ENCODE measurements at places on chromosomes 7 and 10.

DNA sequence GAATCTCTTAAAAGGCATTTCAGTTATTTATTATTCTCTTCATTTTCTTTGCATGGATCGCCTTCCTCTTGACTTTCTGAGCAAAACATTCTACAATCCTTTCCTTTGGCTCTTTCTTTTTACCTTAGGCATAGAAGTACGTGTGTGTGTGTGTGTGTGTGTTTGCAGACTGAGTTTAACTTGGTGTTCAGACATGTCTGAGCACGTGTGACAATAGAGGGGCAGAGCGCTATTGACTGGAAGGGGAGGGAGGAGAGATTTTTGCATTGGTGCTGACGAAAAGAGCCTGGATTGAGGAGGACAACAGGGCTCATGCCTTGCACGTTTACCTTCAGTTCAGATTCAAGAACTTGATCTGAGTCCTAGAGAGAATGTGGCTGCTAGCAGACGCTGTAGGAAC is 129.8 kb downstream of the SEC23IP start:
- DNase-seq, result no peak

GRCh38 chr7:41002741-41003610 is 699.9 kb downstream of the INHBA start:
- no peak for DNase-seq

DNA sequence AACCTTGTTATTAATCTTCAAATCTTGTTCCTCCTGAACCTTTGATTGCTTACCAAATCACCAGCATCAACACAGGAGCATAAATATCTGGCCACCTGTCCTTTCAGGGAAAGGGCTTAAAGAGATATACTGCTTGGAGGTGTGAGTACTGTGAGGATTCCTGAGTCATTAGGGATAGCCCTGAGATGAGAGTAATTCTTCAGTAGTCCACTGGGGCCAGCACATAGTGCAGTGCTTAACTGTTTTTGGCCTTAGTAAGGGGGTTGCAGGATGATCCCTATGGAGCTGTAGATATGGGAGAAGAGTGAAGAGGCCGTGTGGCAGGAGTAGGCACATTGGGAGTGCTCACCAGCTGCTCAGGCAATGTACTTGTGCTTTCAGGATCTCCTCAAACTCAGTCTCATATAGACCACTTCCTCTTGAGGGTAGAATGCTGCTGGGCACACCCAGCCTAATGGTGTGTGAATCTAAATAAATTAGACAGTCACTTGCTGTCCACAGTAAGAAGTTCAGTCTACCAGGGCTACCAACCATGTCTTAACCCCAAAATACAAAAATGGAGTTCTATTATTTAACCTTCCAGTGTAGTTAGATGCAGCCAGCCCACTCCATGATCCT is 26.5 kb upstream of the GPR141 start:
- no peak for DNase-seq

- no peak for DNase-seq
Measured at GRCh38 chr7:119436882-119437281, 836.1 kb upstream of the KCND2 start.

- DNase-seq, result no peak
Measured at GRCh38 chr10:98967601-98968000, 268.1 kb downstream of the HPSE2 start.

DNA sequence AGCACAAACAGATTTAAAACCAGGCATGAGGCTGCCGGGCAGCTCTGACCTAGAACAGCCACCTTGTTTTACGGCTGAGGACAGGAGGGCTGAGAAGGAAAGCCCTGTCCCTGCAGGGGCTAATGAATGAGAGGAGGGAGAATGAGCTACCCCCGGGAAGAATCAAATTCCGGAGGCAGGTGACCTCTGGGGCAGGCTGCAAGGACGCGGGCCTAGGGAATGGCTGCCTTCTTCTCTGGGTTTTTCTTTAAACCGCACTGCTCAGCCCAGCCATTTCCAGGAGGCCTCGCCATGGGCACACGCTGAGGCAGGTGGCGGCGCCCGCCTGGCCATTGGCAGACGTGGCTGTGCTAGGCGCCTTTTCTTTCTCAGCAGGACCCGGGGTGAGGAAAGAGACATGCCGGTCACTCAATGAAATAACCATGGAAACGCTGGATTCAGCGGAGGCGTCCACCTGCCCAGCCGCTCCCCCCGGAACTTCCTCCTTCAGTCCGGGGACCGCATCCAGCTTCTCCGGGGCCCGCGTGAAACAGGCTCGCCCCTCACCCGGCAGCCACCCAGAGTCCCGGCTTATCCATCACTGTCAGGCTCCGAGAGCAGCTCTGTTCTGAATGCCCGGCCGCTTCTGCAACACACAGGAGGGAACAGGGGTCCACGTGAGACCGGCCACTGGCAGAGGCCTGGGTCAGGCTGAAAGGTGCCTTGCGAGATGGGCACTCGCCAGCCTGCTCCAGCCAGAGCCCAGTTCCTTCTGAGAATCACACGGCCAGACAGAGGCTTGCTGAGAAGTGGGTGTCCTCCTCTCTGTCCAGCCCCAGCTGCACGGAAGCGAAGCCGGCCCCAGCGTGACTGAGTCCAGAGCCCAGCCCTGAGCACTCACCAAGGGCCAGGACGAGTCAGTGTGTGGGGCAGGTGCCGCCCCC is 82.1 kb downstream of the PDGFA start:
- DNase-seq, result no peak
